ENCODE measurements at places on chromosomes 5 and 9.

DNA sequence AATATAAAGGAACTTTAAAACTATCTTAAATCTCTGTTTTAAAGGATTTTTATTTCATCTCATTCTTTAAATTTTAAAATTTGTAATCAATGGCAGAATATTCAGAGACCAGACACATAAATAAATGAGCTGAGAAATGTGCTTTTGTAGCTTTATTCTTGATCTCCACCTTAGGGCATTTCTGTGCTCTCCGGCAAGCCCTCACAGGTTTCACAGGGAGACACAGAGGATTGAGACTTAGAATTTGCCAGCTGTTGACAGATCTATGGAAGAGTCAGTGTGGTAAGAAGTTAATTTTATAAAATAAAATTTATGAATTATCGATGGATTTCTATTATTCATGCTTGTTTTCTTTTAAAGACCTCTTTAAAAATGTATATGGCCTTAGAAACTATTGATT is 206.8 kb downstream of the CD180 start:
- no peak for DNase-seq

- DNase-seq: no peak
Observed at GRCh38 chr5:110665184-110665726, 61.2 kb downstream of the TMEM232 start.

- DNase-seq: no peak
Observed at GRCh38 chr5:173862047-173862477, 26.1 kb upstream of the CPEB4 start.

GRCh38 chr9:87831159-87831558 is 51.5 kb upstream of the SPATA31E1 start:
- DNase-seq: no peak

DNA sequence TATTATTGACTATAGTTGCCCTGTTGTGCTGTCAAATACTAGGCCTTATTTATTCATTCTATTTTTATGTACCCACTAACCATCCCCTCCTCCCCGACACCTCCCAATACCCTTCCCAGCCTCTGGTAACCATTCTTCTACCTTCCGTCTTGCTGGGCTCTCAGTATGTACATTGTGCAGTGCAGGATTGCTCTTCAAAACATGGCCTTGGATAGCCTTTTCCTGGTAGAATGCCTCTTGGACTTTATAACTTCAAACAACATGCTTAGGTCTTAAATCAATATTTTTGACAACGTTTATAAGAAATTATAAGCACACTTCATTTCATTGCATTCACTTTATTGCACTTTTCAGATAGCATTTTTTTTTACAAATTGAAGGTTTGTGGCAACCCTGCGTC is 172.6 kb upstream of the ACTBL2 start:
- no peak for DNase-seq

- DNase-seq: no peak
Observed at GRCh38 chr9:95508242-95508967, 8.4 kb downstream of the PTCH1 start.

DNA sequence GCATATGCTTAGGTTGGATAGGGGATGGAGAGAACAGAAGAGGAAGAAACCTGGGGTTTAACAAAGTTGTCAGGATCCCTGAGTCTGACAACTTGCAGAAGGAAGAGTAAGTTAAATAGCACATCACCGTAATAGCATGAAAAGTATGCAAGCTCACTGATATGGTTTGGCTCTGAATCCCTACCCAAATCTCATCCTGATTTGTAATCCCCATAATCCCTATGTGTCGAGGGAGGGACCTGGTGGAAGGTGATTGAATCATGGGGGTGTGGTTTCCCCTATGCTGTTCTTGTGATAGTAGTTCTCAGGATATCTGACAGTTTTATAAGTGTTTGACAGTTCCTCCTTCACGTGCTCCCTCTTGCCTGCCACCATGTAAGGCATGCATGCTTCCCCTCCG is 193.3 kb downstream of the PSAT1 start:
- DNase-seq: no peak

DNA sequence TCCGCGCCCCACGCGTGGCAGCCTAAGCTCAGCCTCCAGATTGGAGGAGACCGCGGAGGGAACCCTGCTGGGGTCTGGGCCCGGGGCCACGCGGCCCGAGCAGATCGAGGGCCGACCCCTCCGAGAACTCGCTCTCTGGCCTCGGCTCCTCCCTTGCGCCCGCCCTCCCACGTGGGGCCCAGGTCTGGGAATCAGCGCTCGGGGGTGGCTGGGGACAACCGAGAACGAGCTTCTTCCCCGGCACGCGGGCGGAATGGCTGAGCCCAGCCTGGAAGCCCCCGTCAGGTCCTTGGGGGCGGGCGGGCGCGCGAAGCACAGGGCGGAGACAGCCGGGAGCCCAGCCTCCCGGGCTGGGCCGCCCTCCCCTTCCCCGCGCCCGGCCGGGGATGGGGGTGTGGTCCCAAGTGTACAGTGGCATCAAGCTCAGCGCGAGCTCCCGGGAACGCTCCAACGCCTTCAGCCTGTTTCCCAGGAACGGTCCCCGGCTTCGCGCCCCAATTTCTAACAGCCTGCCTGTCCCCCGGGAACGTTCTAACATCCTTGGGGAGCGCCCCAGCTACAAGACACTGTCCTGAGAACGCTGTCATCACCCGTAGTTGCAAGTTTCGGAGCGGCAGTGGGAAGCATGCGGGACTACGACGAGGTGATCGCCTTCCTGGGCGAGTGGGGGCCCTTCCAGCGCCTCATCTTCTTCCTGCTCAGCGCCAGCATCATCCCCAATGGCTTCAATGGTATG is at the start of gene SLC22A4:
Gene SLC22A4 (plus strand): TSS at position 403 of the 736 bp plus-strand sequence. CDS start 223 bp downstream, at position 626.
- peak; percentile 87 for DNase-seq

DNA sequence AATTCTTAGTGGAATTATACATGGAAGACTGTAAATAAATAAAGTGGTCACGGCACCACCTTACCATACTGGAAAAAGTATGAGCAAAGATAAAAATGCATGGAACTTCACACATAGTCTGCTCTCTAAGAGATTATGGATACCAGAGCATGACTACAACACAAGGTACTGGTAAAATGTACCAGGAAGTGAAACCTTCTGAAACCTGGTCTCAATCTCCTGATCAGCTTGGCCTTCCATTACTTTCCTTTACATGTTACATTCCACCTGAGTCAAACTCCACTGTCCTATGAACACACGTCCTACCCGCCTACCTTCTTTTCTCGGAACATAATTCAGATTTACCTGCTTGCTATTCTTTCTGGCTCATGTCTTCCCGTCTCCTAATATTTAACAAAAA is 15.9 kb downstream of the PTAR1 start:
- DNase-seq: no peak

DNA sequence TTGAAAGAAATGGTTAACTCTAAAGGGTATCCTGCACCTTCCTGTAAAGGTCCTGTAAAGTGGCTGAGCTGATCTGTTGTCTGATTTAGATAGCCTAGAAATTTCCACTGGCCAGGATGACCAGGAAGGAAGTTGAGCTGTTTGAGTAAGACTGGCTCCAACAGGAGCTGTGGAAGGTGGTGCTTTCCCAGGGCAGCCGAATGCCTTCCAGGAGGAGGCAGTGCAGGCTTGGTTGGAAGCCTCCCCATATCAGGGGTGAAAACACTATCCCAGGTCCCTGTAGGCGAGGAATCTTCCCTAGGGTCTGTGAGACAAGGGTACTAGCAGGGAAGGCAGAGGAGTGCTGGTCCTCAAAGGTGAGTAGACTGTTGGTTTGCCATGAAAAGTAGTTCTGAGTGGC is 98.4 kb downstream of the LIX1 start:
- peak; percentile 27 for DNase-seq

DNA sequence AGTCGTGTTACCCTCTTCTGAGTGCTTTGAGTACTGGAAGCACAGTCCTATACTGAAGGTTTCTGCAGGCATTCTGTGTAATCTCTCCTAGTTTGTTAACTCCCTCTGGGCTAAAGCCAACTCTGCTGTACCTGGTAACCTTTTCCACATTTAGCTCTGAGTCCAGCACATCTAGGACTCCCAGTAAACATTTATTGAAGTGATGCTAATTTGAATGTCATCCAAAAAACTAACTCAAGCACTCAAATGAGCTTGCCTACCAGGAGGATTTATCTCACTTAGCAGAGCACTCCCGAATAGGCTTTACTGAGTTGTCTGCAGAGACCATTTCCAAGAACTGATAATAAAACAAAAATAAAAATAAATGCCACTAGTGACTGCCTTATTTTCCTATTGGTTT is 79.5 kb upstream of the NFIB start:
- DNase-seq: no peak

DNA sequence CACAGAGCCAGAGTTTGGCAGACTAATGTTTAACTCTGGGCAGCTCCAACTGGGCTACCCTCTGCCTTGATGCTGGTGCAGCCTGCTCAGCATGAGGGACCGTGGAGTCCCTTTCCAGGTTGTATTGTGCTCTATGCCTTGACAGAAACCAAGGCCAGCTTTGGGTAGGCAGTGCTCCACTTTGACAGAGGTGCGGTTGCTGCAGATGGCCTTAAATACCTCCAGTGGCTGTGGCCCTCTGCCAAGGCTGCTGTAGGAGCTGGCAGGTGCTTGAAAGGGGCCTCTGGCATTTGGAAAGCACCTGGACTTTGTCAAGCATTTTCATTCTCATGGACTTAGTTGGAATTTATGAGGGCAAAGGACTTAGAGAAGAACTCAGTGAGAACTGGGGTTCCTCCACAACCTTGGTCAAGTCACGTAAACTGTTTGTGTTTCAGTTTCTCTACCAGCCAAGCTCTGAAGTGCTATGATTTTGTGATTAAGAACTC is 249.7 kb upstream of the ZNF462 start:
- DNase-seq: no peak

GRCh38 chr5:155154973-155155372 is 141.4 kb downstream of the KIF4B start:
- DNase-seq: no peak

DNA sequence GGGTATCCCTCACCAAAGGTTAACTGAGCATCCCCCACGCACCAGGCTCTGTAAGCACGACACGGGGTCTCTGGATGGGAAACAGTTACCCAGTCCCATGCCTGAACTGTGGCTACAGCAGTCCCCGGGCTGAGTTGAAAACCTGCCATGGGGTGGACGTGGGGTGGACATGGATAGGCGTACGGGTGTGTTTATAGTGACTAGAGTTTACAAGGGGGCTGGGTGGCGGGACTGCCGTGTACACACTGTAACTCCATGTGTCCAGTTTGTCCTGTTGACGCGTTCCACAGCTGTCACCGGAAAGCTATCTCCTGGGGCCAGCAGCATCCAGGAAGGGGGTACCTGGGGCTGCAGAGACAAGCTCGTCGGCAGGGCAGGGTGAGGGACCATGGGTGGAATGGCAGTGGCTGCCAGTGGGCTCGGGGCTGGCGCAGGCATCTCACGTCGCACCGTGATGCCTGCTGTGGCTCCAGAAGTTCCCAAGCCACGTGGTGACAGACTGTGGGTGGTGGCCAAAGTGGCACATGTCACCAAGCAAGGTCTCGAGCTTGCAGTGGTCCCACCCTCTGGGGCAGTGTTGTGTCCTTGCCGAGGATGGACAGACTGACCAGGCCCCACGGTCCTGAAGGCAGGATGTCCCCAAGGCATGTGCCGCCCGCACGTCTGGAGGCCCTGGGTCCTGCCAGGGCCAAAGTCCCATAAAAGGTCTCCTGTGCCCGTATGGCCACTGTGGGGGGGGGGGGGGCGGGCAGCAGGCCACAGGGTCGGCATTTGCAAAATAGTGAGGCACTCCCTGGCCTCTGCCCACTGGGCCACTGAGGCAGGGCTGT is 29.3 kb upstream of the RNF130 start:
- DNase-seq: no peak

DNA sequence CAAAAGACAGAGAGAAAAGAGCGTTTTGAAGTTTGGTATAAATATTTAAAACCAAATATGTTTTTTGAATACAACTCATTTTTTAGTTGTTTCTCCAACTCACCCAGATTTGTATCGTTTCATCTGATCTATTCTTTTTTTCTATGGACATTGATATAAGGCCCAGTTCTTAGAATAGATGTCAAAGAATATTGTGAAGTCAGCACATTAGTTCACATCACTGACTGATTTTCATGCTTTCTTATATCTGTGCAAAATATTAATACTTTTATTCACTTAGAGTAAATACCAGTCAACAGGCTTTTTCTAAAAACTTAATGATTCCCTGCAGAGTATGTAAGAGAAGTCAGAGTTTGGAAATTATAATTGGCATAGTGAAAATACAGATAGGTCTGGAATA is 254.4 kb upstream of the PTPRD start:
- no peak for DNase-seq

GRCh38 chr9:18678821-18679590 is 205.1 kb downstream of the ADAMTSL1 start:
- no peak for DNase-seq

DNA sequence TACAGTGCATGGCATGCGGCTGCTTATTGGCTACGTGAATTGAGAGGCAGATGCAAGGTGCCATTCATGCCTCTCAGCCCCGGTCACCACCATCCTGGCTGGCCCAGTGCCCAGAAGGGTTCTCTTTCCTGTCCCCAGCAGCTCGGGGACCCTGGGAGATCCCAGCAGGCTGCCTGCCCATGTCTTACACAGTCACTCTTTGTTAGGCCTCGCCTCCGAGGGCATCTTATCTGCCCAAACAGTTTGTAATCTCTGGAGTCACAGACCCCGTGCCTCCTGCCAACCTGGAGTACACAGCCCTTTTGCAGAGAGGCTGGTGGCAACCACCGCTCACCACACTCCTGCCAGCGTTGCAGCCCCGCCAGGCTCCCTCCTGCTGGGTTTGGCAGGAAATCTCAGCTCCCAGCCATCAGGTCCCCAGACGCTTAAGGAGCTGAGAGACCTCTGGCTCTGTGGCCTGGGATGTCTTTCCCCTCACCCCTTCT is 7.0 kb upstream of the AK1 start:
- no peak for DNase-seq

DNA sequence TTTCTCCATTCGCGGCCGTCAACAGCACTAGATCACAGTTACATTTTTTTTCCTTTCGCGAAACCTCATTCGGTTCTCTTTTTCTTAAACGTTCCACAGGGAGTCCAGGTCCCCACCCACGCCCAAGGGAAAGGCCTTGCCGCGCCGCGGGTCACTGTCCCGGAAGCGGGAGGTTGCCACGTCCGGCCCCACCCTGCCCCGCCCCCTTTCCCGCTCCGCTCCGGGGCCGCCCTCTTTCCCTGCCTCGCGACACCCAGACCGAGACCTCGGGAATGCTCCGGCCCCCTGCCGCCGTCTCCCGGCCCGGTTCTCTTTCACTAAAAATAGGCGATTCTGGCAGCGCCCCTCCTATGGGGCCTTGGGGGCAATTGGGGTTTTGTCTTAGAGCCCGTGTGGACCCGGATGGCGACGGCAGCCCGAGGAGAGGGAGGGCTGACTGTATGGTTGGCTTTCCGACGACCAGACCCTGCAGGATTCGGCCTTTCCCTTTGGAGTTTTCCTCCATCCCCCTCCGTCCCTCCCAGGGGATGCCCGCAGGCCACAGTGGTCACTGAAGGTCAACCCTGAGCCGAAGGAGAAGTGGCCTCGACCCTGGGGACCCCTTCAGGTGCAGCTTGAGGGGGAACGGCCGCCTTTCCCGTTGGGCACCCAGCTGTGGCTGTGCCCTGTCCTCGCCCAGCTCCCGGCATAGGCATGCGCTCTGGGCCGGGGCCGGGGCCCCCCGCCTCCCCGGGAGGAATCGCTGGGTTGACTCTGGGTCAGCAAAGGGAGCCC is 2.8 kb upstream of the RACK1 start:
- DNase-seq: peak; percentile 74

GRCh38 chr5:131377785-131378325 is 114.0 kb downstream of the CDC42SE2 start:
- no peak for DNase-seq
